ENCODE measurements at places on chromosomes 7 and 10. TPM values are rescaled to one million over a fixed set of nuclear protein-coding genes. Genes with fewer than 3 reads are reported as not detected.

The TMEM213 gene
- total RNA-seq, result not detected

The TMEM236 gene
- 0.48 TPM for total RNA-seq

The CABCOCO1 gene
- total RNA-seq, result 0.29 TPM

The GIMAP7 gene
- total RNA-seq, result 34.5 TPM

The SEC61G gene
- total RNA-seq, result 345 TPM

Data from glomerular endothelial cell (primary cell).